Thoracic aorta endothelial cell (primary cell): ENCODE measurements at places on chromosomes 6 and 20. TPM values are rescaled to one million over a fixed set of nuclear protein-coding genes. Genes with fewer than 3 reads are reported as not detected.

DYNLT2 gene
- total RNA-seq = 1.4 and 2.5 TPM in 2 replicates

RPL10A gene
- 1,176 and 1,523 TPM in 2 replicates for total RNA-seq

NKX2-4 gene
- not detected in 2 replicates for total RNA-seq

ZGPAT gene
- 15.8 and 16.1 TPM in 2 replicates for total RNA-seq

IL17F gene
- total RNA-seq = not detected in 2 replicates

SASH1 gene
- total RNA-seq = 132 and 183 TPM in 2 replicates

PRICKLE4 gene
- total RNA-seq = 2.7 and 3.3 TPM in 2 replicates

EPB41L1 gene
- 8.1 and 9.0 TPM in 2 replicates for total RNA-seq
